ENCODE measurements at places on chromosomes 7 and 10.

DNA sequence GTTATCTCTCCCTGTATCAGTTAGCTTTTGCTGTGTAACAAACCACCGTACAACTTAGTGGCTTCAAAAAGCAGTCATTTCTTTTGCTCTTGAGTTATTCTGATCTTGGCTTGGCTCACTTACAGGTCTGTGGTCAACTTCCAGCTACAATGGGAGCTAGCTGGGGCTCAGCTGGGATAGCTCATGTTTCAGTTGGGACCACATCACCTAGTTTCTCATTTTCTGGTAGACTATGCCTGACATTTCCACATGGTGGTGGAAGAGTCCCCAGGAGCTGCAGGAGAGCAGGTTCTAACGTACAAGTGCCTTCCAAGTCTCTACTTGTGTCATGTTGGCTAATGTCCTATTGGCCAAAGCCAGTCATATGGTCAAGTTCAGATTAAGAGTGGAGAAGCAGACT, 25.8 kb upstream of the PIP4K2A start:
- DNase-seq, result no peak

DNA sequence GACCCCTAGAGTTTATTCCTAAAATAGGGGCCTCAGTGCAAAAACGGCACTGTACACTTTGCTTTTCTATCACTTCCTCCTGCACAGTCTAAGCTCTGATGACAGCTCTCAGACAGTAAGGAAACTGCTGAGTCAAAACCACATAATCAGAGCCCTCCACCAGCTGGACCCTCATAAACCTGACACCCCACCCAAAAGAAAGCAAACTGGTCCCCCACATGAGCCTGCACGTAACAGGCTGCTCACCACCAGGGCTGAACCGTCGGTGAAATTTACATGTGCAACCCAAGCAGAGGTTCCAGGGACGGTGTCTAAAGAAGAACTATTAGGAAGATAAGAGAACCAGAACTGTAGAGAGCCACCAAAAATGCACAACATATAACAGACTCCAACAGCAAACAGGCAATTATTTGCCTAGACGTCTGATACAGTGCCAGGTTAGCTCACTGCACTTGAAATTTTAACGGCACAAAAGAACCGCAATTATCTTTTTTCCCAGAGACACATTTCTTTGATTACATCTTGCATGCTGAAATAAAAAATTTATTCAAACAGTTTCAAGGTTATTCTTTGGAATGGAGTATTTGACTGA, 19.6 kb downstream of the SGMS1 start:
- no peak for DNase-seq

DNA sequence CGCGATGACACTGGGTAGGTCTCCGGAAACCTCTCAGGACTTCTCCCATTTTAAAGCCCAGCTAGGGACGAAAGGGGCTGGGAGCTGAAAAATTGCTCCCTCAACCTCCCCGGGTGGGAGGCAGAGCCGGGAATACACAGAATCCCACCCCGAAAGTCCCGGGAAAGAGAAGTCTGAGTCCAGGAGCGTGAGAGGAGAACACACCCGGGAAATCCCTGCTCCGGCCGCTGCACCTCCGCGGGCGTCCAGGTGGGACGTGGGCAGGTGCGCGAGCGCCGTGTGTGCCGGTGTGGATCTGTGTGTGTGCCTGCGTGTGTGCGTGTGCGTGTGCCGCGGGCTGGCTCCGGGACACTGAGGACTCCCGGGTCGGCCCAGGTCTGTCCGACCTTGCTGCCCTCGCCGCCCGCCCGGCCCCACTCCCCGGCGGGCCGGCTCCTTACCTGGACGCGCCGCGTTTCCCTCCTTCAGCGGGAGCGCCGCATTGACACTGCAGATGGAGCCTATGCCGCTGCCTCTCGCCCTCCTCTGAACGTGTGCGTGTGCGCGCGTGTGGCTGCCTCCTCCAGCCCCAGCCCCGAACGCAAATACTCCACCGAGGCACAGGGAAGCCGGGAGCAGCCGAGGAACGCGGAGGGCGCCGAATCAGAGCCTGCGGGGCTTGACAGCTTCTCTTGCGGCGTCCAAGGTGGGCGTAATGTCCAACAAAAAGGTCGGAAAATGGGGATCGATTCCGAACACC, at the start of gene PLXNA4:
TSS of gene PLXNA4 (minus strand) at position 489 of the 739 bp plus-strand sequence. CDS start 67,777 bp downstream, outside the sequence.
- DNase-seq, result no peak

DNA sequence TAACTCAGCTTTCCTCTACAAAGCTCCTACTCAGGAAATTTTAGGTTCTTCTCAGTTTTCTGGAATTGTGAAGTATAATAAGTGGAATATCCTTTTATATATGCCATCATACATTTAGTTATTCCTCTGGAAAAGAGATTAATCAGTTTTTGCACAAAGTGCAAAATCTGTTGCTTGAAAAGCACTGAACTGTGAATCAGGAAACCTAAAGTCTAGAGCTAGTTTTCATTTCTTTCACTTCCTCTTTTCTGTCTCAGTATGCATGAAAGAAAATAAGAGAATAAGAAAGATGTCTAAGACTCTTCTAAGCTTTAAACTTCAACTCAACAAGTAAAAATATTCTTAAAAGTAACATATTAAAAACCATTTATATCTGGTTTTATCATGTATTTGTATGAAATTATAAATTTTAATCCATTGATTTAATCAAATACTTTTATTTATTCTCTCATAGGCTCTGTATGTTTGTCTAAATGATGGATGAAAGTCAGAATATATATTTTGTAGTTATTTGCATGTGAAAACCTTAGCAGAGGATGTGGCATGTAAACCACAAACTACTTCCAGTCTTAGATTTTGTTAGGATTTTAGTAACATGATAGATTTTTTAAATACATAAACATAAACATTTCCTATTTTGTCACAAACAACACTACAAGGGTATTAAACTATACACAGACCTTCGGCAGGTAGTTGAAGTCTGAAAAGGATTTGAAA, 1073.0 kb downstream of the XPNPEP1 start:
- no peak for DNase-seq

GRCh38 chr10:102603946-102604345, 40.3 kb upstream of the TRIM8 start:
- no peak for DNase-seq

DNA sequence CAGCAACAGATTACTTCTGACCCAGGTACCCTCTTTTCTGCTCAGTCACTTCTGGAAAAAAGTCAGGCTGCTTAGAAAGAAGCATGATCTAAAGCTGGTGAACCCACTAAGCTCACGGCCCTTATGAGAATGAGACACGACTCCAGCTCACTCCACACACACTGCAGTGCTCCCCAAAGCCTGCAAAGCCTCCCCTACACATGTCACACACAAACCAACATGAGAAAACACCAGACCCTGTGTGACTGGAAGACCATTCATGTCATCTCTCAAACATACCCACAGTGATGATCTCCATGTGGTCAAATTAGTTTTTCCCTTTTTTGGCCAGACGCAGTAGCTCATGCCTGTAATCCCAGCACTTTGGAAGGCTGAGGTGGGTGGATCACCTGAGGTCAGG, 391 bp downstream of the ANKRD61 start:
- DNase-seq, result no peak

DNA sequence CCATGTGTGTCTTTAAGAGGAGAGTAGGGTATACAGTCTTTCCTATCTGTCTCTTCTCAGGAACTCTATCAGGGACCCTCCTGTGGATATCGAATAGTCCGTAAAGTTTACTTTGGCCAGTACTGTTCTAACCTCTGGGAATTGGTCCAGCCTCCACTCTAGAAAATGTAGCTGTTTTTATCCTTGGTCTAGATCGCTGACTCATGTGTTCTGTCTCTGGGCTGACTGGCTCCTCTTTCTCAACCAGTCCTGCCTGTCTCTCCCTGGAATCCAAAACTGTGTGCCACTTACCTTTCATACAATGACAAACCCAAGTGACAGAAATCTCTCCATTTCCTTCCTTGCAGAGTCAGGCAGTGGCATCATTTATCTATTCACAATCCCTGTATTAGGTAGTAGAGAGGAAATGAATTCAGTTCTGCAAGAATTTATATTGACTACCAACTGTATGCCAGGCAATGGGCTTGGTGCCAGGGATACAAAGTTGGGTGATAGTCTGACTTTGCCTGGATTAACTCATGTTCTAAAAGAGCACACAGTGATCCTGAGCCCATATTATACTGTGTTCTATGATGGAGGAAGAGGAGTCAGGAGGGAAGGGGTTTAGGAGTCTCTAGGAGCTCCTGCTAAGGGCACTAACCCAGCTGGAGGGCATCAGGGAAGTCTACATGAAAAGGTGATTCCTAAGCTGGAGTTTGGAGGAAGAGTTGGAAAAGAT, 232.7 kb downstream of the LRMDA start:
- no peak for DNase-seq

GRCh38 chr10:62590306-62590705, 214.2 kb upstream of the ADO start:
- no peak for DNase-seq

DNA sequence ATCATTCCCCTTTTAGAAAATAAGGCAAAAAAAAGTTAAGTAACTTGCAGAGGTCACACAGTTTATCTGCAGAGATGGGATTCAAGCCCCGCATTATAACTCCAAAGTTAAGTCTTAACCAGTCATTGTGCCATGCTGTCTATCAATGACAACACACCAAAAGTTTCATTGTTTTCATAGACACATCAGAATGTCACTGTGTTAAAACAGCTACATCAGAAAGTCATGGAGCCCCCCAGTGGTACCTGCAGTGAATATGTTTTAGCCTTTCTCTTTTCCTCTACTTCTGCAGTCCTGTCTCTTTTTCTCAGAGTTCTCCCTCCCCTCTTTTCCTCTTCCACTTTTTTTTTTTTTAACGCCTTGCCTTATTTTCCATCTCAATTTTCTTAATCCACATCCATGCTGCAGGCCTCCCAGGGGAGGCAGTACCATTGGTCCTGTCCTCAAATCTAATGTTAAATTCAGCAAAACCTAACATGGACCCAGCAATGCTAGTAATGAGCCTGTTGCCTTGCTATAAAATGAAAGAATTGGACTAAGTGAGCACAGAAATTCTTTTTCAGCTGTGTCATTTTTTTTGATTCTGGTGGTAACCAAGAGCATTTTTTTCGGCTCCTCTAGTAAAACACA, 3.8 kb upstream of the NRCAM start:
- no peak for DNase-seq

GRCh38 chr10:17544465-17544864, 72.7 kb downstream of the HACD1 start:
- DNase-seq, result no peak

GRCh38 chr10:100997360-100998182, 2.0 kb upstream of the LZTS2 start:
- peak; percentile 49 for DNase-seq

DNA sequence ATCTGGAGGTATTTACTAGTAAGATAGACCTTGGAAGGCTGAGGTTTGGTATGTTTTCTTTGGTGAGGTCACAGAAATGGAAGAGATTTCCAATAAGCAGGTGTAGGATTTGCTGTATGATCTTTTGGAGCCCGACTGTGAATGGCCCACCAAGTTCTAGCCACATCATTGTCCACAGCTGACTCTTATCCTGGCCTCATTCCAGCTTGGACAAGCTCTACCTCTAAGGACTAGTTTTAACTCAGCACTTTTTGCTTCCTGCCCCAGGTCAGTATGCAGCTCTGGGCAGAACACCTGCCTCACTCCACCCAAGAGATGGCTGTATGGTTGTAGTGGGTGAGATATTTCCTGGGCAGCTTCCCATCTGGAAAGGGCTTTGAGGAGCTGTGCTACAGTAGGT, 6.1 kb upstream of the CPA4 start:
- DNase-seq, result no peak

GRCh38 chr10:14003517-14004184, 327.1 kb downstream of the FRMD4A start:
- no peak for DNase-seq

- no peak for DNase-seq
These were observed 991.5 kb downstream of the NRG3 start for GRCh38 chr10:82866424-82867020.

GRCh38 chr7:129401228-129401966, 32.8 kb upstream of the STRIP2 start:
- DNase-seq, result no peak

DNA sequence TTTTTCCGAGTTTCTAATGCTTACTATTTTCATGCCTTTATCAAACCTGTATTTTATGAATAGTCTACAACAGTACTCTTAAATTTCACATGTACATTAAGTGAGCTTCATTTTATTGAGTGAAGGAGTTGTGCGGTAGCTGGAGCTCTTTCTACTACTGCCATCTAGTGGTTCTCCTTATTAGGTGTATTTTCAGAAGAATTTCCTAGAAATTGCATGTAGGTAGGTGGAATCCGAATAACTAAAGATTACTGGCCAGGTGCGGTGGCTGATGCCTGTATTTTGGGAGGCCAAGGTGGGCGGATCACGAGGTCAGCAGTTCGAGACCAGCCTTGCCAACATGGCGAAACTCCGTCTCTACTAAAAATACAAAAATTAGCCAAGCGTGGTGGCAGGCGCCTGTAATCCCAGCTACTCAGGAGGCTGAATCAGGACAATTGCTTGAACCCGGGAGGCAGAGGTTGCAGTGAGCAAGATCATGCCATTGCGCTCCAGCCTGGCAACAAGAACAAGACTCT, 38.3 kb downstream of the LRRC72 start:
- no peak for DNase-seq

DNA sequence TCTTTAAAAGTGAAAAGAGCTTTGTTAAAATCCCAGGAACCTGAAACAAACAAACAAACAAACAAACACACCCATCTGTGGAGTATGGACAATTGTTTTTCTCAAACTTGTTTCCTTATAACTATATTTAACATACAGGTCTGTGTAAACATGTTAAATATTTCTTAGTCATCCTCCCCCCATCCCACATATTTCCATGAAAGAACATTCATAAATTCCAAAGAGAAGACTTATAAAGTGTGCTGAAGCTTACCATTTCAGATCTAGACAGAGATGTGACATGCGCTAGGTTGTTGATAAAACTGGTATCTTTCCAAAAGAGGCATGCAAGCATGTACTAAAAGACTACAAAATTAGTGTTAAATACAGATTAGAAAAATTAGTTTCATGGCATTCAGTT, 6.5 kb downstream of the FKBP14 start:
- no peak for DNase-seq

DNA sequence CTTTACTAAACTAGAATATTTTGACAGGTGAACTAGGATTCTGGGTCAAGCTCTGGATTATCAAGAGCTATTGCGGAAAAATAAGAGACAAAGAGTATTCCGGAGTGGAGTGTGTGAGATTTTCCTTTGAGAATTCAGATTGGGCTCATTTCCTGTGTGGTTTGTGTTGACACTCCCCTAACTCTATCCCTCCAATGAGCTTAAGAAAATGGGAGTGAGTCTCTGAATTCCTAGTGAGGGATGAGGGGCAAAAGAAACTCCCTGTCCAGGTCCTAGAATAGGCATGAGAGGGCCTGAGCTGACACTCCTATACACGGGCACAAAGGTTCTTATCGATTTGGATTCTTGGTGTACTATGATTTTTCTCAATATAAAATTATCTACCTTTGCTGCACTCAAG, 10.2 kb downstream of the KLF14 start:
- DNase-seq, result no peak

- DNase-seq, result no peak
These were observed 330.9 kb upstream of the ZNF32 start for GRCh38 chr10:43979551-43979950.

GRCh38 chr10:78211561-78212051, 177.9 kb downstream of the RPS24 start:
- DNase-seq, result no peak

GRCh38 chr10:20017961-20018360, 201.7 kb downstream of the PLXDC2 start:
- DNase-seq, result no peak

GRCh38 chr7:29045258-29046086, 87.3 kb upstream of the TRIL start:
- no peak for DNase-seq
